Kasumi-1 (cell line): ENCODE measurements at places on chromosomes 5 and 9.

GRCh38 chr5:83118471-83118870 is 41.1 kb downstream of the XRCC4 start:
- DNase-seq, result no peak

GRCh38 chr9:72394066-72394465 is 29.1 kb upstream of the ZFAND5 start:
- peak; percentile 4 for DNase-seq

DNA sequence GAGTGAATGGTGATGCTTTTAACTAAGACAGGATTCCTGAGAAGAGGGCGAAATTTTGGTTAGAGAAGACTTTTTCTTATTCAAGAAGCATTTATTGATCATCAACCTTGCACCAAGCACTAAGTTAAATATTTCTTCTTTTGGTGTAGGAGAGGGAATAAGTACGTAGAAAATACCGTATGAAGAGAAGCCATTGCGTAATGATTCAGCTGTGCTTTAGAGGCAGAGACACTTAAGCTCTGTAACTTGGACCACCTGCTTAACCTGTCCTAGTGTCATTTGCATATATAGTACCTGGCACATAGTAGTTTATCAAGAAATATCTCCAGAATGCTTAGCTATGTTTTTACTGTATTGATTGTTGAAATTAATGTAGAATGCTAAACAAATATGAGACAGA is 430.9 kb upstream of the ZNF608 start:
- no peak for DNase-seq

GRCh38 chr5:134504629-134505300 is 20.7 kb upstream of the JADE2 start:
- DNase-seq, result no peak

DNA sequence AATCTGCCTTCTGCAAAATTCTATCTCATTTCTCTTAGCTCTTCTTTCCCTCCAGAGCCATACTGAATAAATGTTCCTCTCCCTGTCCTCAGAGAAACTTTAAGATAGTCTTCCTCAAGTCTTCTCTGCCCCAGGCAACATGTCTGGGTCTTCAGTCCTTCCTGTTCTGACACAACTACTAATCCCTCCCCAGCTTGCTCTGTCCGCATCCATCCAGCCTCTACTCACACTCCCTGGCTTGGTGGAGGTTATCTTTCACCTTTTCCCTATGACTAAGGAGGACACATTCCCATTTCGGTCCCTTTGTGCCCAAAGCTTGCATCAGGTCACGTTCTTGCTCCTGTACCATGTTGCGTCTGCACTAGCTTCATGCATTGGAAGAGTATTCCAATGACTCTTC is 143.3 kb downstream of the TTLL11 start:
- DNase-seq, result no peak

- no peak for DNase-seq
These were observed 65.3 kb downstream of the SH3RF2 start for GRCh38 chr5:146001544-146002190.

DNA sequence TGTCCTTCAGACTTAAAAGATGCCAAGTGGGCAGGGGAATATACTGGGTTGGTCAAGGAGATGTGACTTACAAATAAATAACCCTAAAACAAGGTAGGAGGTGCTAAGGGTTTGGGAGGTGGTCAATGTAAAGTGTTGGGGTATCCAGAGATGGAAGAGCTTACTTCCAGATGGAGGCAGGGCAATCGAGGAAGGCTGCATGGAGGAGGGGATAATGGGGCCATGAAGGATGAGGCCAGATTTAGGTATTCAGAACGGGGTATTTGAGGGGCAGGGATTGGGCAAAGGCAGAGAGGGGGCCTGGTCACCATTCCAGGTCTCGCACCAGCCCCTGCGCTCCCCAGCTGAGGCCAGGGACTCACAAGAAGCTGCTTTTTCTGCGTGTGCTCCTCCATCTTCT is 57.9 kb upstream of the FBXW11 start:
- no peak for DNase-seq

DNA sequence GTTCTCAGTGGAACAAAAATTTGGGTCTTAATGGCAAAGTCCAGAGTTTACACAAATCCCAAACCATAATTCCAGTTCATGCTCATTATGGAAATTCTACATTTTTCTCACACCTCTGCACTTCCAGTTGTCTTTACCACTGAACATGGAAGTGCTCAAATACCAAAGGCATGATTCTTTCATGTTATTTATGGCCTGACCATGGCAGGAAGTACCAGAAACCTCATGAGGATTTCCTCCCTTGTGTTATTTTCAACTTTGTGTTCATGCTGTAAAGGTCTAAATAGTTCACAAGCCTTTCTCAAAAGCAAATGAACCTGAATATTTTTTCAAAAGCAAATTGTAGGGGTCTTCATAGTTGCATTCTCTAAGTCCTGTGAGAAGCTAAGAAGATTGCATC is 82.0 kb upstream of the ITGA1 start:
- DNase-seq, result peak; percentile 30

DNA sequence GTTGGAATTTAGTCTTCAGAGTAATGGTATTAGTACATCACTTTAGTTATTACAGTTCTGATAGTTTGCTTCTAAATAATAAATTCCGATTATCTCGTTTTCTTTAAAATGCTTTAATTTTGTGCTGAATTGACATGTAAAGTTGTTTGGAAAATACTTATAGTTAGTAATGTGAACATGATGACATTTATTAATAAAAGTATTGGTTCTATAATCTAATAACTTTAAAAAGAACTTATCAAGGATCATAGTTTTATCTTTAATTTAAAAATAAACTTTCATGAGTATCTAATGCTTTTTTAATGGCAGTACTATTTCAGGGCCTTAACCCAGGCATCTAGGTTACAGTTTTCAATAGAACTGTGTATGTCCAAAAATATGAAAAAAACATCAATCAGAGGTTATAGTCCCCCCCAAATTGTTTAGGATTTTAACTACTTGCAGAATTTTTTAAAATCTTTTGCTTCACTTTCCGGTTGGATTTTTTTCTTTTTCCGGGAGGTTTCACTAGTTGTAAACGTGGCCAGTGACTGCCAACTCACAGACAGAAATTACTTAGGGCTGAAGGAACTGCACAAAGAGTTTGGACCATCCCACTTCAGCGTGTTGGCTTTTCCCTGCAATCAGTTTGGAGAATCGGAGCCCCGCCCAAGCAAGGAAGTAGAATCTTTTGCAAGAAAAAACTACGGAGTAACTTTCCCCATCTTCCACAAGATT is 680 bp downstream of the GPX8 start:
- no peak for DNase-seq

GRCh38 chr9:4366591-4367330 is 66.9 kb upstream of the GLIS3 start:
- peak; percentile 10 for DNase-seq
